ENCODE measurements at places on chromosomes 2 and 18.
A peak's percentile ranks its signal among the peaks of the same experiment; 100 is the strongest.

DNA sequence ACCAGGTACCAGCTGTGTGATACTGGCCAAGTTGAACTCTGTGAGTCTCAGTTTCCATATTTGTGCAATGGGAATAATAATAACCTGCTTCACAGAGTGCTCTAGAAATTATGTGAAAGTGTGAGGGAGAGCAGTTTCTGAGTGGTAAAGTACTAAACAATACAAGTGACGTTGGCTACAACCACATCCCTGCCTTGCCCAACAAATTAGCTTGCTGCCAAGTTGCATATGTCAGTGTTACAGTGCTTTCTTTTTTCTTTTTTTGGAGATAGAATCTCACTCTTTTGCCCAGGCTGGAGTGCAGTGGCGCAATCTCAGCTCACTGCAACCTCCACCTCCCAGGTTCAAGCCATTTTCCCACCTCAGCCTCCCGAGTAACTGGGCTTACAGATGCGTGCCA is 533.6 kb upstream of the MEX3C start:
- peak; percentile 35 for DNase-seq

GRCh38 chr2:146997488-146997887 is 847.3 kb upstream of the ACVR2A start:
- DNase-seq = no peak

GRCh38 chr2:37091873-37092272 is 7.6 kb downstream of the GPATCH11 start:
- DNase-seq = peak; percentile 75

DNA sequence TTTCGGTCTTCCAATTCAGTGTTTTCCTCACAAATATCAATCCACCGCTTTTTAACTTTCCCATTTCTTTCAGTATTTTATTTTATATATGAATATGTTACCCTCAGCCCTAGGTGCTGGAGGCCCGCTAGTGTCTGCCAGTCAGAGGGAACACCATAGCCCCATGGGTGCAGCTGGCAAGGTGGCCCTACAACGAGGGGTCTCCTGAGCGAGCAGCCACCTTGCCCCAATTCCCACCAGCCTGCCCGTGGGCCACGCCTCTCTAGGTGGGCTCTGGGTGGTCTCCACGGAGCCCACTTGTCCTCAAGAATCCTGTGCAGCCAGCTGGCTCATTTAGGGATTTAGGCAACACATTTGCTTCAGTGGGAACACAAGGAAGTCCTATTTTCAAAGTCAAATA is 72.5 kb upstream of the RGPD5 start:
- DNase-seq = no peak

GRCh38 chr2:130378206-130378897 is 22.5 kb downstream of the PTPN18 start:
- no peak for DNase-seq

DNA sequence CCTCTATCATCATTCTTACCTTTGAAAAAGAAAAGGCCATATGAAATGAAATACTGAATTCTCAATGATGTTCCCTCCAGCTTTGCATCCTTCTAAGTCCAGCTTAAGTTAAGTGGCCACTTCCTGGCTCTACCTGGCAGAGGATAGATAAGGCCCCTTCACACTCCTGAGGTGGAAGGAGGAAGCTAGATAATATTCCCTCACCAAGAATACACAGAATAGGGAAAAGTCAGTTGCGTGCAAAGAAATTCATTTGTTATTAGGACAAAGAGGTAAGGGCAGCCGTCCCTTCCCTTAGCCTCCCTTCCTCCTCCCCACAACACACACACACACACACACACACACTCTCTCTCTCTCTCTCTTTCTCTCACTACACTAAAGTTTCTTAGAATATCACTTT is 37.5 kb downstream of the OLA1 start:
- no peak for DNase-seq

- DNase-seq = no peak
Measured at GRCh38 chr2:49980774-49981173, 826.5 kb upstream of the FSHR start.

DNA sequence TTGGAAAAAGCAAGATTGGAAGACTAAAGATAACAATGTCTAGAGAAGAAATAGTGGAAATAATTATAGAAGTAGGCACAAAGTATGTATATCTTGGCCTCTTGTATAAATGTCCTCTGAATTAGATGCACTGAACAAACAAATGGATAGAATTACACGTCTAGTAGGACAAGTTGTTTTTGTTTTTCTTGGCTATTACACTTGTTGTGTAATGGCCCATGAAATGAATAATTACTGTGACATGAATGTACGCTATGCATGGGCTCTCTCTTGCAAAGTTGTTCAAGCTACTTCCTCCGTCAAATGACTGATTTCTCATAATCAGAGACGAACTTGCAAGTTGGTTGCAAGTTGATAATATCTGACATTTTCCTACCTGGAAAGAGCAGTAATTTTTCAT is 126.2 kb downstream of the PDE1A start:
- no peak for DNase-seq
